ENCODE measurements at places on chromosomes 2 and 18.

GRCh38 chr2:120995656-120996190, 260.1 kb downstream of the GLI2 start:
- no peak for DNase-seq

DNA sequence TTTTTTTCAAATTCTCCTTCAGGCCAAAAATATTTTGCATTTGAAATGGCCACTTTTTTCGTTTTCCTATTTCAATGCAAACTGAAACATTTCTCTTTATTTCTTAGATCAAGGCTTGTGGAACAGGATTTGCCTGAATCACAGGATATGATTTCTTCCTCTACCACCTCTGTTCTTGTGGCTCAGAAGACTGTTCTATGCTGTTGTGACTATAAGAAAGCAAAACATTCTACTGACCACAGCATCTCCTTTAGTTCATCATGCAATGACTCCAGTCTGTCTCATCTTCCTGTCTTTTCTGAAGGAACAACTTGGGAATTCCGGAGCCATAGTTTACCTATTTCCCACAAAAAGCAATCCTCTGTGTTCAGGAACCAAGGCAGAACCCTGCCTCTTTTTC, 16.2 kb upstream of the ZNF512 start:
- DNase-seq = no peak

DNA sequence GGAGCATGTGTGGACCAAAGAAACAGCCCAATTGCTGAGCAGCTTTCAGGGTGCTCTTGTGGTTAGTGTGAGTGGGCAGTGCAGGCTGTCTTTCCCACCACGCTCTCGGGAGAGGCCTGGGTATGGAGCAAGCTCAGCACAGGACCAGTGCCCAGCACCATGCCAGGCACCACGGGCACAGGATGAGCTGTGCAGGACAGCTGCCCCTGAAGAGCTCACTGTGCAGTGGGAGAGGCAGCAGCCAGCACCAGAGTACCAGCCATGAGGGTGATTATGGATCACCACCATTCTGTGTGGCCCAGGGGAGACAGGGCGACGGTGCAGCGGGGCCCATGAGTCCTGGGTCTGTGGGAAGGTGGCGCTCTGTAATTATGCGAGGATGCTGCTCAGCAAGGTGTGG, 29.7 kb upstream of the FAHD2A start:
- peak; percentile 23 for DNase-seq

- DNase-seq = no peak
Measured at GRCh38 chr2:50355891-50356290, 676.0 kb downstream of the NRXN1 start.

DNA sequence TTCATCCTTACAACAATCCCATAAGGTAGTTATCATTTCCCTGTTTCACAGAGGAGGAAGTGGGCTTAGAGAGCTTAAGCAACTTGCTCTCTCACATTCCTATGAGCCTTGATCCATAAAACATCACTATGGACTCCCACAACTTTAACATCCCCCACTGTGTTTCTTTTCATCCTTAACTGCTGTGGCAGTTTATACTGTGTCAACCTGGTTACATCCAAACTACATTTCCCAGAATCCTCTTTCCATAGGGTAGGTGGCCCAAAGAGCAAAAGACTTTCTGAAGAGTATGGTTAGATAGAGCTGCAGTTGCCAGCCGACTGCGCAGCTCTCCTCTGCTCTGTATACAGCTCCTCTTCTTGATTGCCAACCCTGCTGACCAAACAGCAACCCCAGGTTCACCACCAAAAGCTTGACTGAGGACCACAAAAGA, 22.5 kb downstream of the MAP3K2 start:
- no peak for DNase-seq

DNA sequence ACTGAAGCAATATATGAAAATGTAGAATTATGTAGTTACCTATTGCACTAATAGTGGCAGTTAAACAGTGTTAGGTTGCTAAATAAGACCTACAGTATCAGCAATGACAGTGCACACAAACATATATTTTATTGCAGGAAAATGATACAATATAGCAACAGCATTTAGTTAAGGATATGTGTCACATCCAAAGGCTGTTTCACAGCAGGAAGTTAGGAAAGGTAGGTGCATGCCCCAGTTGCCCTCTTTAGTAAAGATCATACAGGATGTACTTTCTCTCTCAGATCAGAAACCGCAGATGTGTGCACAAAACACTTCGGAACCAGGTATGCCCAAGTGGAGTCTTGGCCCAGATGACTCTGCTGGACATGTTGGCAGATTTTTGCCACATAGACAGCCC, 444.1 kb downstream of the XIRP2 start:
- DNase-seq = no peak

GRCh38 chr18:63883617-63884016, 3.9 kb upstream of the SERPINB2 start:
- DNase-seq = no peak

DNA sequence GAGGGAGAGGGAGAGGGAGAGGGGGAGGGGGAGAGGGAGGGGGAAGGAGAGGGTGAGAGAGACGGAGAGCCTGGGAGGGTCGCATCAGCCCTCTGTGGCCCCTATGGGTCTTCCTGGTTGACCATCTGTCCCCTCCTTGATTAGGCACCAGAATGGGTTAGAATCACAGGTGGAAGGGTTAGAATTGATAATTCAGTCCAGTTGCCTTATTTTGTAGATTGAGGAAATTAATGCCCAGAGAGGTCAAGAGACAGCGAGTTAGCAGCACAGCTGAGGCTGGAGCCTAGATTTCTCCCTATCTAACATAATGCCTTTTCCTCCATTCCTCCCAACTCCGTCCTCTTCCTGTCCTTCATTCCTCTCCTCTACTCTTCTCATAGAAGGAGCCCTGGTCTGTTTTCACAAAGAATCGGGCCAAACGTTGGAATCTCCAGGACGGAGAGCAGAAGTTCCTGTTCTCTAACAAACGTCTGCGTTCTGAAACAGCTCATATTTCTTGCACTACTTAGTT, 338 bp upstream of the THUMPD2 start:
- DNase-seq = no peak

DNA sequence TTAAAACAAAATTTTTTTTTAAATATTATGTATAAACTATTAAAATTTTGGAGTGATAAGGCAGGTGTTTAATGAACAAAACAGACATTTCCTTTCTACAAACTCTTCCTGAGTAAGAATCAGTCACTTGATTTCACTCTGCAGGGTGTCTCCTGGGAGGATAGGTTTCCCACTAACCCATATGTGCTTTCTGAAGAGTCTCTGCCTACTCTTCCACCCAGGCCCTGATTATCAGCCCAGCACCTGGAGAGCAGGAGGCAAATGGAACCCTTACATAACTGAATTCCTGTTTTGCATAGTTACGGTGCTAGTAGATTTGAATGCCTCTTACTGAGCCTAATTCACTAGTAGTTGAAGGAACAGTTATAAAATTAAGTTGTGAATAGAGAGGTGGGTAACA, 1718.6 kb downstream of the SUCLG1 start:
- DNase-seq = no peak

DNA sequence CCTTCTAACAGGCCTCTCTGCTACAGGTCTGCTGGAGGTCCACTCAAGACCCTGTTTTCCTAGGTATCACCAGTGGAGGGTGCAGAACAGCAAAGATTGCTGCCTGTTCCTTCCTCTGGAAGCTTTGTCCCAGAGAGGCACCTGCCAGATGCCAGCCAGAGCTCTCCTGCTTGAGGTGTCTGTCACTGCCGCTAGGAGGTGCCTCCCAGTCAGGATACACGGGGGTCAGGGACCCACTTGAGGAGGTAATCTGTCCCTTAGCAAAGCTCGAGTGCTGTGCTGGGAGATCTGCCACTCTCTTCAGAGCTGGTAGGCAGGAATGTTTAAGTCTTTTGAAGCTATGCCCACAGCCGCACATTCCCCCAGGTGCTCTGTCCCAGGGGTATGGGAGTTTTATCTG, 140.6 kb downstream of the BAZ2B start:
- DNase-seq = no peak

DNA sequence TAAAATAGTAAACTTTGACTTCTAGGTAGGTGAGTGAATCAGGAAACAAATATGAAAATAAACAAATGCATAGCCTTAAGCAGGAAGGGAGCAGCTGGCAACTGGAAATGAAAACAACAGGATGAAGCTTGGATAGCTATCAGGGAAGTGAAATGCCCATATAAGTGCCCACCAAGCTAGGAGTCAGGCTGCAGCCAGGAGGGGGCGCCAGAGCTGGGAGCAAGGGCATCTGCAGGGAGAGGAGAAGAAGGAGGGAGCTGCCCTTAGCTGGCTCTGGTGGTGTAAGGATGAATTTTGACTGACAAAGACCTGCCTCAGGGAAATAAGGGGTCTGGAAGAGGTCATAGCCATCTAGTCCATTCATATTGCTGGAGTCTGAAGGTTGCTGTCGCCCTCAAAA, 298.3 kb downstream of the TDRD15 start:
- DNase-seq = no peak

- no peak for DNase-seq
Measured at GRCh38 chr18:69528435-69528834, 127.7 kb downstream of the DOK6 start.

DNA sequence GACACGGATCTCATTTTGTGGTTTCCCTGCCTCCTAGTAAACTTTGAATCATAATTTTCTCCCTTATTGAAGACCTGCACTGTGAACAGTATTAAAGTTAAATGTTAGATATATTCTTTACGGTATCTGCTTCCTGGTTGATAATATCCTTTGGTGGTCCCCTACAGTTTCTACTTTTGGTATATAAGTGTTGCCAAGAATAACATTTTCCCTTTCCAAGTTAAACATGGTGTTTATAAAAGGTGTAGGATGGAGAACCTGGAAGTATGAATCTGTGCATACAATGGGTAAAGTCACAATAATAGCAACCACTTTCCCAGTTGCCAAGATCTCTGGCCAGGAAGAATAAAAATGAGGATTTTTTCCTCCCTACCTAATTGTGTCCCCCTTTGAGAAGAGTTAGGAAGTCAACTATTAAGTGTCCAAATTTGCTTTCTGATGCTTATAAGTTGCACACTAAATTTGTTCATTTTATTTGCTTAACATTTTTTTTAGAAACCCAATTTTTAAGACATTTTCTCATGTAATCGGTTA, 201.0 kb upstream of the STK17B start:
- DNase-seq = no peak

GRCh38 chr18:306608-307255, 38.9 kb upstream of the THOC1 start:
- DNase-seq = no peak

DNA sequence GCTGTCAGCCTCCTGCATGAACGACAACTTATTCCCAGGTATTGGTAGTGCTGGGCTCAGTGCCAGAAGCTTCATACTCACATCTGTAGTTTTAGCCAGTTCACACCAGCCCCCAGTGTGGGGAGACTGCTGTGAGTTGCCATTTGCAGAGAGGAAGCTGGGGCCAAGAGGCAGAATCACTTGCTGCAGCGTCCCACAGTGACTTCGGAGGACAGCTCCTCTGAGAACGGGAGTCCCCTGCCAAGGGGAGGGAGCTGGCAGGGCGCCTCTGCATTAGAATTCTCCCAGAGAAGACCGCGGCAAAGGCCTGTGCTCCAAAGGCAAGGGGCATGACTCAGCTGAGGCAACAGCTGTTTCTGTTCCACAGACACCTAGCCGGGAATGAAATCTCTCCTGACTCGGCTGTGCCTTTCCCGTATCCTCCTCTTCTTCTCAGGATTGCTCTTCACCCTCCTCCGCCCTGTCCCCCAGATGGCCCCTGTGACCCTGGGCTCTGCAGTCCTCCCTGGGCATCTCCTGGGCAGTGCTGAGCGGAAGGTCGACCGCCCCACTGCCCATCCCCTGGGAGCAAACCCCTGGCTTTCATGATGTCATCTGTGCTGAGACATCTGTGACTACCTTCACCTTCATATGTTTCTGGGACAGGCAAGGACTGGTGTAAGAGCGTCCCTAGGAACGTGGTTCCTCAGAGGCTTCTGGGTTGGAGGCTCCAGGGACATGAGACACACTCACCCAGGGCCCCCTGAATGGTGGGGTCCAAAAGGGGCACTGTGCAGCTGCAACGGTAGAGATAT, 18.0 kb downstream of the MAL start:
- DNase-seq = no peak

- DNase-seq = no peak
Measured at GRCh38 chr18:67519592-67519991, 3.1 kb upstream of the DSEL start.

- DNase-seq = no peak
Measured at GRCh38 chr2:133412694-133413093, 155.6 kb downstream of the NCKAP5 start.

DNA sequence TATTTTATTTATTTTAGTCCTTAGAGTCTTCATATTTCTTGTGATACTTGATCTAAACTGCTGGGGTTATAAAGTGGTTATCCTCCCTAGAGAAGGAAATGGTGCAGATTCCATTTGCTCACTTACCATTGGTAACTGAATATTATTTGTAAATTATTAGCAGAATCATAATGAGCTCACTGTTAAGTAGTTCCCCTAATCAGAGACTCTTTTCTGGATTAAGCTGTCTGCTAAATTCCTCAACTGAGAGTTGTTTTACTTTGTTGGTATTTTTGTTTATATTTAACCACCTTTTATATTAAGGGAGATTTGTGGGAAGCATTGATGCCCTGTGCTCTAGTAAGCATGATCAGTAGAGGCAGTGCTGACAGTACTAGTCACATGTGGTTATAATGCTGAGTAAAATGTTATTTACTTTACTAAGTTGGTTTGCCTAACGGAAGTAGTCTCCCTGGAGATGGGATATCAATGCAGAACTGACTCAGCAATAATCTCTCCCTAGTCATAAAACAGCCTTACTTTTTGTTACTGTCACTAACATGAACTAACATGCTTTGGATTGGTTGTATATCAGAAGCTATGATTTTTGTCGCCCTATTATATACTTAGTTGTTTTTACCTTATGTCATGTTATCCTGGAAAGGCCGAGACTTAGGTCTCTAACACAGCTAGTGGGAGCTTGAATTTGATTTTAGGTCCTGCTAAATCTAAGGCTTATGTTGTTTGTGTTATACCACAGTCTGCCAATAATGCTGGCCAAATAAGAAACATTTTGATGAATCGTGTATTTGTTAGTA, 166.7 kb downstream of the MCFD2 start:
- DNase-seq = no peak

- peak; percentile 51 for DNase-seq
Measured at GRCh38 chr18:79604913-79605880, 74.4 kb upstream of the CTDP1 start.

DNA sequence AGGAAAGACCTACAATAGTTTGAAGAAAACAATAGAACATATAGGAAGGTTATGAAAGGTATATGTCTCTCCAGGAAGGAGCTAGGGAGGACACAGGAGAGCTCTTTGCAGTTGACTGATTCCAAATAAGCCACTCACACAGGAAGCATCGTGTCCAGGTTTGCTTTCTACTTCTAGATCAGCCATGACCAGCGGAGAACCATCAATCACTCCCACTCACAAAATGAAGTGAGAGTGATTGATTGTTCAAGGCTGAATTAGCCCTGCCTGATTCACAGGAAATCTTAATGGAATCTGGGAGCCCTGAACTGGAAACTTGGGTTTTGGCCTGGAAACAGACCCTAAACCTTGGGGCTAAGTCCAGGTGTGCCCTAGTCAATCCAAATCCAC, 1292.2 kb upstream of the ZEB2 start:
- no peak for DNase-seq

Measured in RWPE2 (cell line).